ENCODE measurements at places on chromosomes 11 and 22.

- DNase-seq, result no peak
Observed at GRCh38 chr11:69909561-69910518, 90.6 kb upstream of the FGF3 start.

DNA sequence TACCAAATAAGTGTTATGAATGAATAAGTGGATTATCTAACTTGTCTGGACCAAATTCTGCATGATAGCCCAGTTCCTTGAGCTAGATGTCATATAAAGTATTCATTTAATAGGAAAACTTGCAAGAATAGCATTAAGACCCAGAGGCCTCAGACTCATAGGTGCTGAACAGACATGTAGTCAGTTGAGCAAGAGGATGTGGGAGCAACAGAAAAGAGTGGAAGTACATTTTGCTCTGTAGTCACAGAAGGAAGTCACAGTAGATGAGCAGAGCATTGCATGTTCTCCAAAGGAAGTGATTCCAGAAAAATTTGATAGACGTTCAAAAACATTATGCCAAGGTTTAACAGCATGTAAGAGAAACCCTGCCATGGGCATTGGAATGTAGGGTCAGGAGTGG is 9.5 kb downstream of the HOATZ start:
- no peak for DNase-seq

DNA sequence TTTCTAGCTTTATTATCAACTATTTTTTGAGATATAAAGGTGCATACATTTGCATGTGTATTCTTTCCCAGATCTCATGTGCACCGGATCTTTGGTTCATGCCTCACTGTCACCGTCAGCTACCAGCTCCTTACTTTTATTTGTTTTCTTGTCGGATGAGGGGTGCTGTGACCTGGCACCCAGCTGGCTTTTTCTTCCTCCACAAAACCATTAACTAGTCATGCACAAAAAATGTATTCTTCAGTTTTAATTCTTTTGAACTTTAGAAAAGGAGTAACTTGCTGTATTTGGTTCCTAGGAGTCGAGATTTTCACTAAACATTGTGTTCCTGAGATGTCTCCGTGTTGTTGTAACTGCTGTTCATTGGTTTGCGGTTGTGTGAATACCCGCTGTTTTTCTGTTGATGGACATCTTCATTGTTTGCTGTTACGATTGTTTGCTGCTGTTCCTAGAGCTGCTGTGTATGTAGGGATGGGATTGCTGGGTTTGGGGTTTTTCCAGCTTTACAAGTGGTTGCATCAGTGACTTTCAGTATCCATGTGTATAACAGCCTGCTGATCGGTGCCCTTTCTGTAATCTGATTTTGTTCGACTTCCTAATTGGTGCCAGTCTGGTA is 39.4 kb downstream of the MOV10L1 start:
- no peak for DNase-seq

DNA sequence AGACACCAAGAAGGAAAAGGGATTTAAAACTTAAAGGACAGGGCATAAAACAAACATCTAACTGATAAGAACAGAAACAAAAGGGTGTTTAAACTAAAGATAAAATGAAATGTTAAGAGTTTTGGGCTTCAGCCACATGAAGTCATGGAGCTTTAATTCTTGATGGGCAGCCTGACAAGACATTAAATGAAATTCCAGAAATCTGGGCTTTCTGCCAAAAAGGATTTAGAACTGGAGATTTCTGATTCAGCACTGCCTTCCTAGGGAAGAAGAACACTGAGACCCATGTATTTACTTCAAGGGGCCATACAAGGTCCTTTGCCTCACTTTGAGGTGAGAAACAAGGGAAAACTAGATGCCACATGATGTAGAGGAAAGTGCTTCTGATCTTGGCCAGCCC is 355.9 kb upstream of the RAG2 start:
- DNase-seq, result no peak

- DNase-seq, result no peak
Observed at GRCh38 chr11:123135863-123136446, 59.1 kb downstream of the CLMP start.

GRCh38 chr11:59552844-59553243 is 41.5 kb downstream of the OR4D9 start:
- DNase-seq, result no peak

GRCh38 chr11:20367313-20367948 is 3.9 kb downstream of the HTATIP2 start:
- DNase-seq, result peak; percentile 14

DNA sequence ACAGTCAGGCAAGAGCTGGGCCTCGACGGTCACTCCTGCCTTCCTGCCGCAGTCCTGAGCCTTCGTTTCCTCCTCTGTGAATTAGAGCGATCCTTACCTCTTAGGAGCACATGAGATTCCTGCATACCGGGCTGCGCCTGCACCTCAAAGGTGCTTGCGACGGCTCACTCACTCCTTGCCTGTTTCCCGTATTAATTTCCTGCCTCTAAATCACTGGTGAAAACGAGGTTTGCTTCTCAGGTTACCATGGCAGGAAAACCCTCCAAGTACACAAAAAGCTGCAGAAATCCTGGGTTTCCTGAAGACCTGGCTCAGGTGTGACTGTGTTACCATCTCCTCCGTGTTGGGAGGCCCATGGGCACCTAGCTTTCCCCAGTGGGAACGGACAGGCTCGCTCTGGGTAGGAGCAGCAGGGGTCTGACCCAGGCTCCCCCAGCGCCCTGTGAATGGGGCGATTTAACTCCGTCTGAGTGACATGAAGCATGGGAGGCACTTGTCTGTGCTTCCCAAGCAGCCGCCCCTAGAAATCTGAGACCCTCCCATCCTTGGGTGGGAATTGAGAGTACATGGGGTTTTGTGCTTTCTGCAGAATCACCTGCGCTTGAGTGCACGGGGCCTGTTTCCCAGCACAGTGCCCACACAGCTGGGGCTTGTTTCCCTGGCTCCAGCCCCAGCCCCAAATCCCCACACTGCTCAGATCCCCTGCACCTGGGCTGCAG is 64.8 kb downstream of the PHF21B start:
- no peak for DNase-seq

DNA sequence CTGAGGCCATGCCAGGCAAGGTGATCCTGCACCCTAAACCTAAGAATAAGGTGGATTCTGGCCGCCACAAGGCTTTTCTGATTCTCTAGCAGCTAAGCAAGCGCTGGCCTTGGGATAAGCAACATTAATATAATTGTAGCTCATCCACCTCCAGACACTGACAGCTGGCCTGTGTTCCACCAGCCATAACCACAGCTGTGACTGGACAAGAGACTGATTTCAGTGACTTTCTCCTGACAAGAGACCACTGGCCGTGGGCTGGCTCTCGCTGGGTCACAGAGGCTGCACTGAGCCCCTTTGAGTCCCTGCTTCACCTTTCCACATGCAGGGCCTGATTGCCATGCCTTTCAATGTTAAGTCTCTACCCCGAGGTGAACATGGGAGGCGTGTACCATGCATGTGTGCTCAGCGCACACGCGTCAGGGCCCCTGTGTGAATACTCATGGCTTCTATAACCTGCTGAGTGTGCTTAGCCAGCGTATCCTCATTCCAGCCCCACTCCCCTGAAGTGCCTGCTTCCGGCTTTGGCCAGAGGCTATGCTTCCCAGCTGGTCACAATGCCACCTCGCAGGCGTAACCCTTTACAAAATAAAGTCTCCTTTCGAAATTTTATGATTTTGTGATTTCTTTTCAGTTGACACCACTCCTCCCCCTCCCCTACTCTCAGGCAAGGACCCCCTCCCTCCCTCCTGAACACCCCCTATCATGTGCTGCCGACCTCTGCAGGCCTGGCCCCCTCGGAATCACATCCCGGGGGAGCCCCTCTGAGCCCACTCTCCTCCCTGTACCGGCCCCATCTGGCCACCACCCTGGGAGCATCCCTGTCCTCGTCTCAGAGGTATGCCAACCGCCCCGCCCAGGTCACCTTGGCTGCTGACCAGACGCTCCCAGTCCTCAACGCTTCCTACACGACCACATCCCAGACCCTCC is 128.1 kb downstream of the CTTN start:
- DNase-seq, result no peak

All from natural killer cell (primary cell).